ENCODE measurements at places on chromosomes 5 and 9.

GRCh38 chr5:885529-885928 is 7.1 kb downstream of the BRD9 start:
- DNase-seq: no peak

GRCh38 chr5:170057311-170057710 is 48.4 kb upstream of the FOXI1 start:
- no peak for DNase-seq

GRCh38 chr5:84450617-84451414 is 66.1 kb upstream of the EDIL3 start:
- peak; percentile 22 for DNase-seq

GRCh38 chr5:9558319-9558965 is 12.6 kb upstream of the SEMA5A start:
- no peak for DNase-seq

- peak; percentile 15 for DNase-seq
Measured at GRCh38 chr9:108468364-108468763, 387.4 kb downstream of the ACTL7B start.

- DNase-seq: no peak
Measured at GRCh38 chr5:34611464-34612415, 44.4 kb upstream of the RAI14 start.

- DNase-seq: no peak
Measured at GRCh38 chr9:126238415-126238814, 88.2 kb upstream of the MVB12B start.

GRCh38 chr9:6931913-6932312 is 174.1 kb downstream of the KDM4C start:
- DNase-seq: peak; percentile 65

DNA sequence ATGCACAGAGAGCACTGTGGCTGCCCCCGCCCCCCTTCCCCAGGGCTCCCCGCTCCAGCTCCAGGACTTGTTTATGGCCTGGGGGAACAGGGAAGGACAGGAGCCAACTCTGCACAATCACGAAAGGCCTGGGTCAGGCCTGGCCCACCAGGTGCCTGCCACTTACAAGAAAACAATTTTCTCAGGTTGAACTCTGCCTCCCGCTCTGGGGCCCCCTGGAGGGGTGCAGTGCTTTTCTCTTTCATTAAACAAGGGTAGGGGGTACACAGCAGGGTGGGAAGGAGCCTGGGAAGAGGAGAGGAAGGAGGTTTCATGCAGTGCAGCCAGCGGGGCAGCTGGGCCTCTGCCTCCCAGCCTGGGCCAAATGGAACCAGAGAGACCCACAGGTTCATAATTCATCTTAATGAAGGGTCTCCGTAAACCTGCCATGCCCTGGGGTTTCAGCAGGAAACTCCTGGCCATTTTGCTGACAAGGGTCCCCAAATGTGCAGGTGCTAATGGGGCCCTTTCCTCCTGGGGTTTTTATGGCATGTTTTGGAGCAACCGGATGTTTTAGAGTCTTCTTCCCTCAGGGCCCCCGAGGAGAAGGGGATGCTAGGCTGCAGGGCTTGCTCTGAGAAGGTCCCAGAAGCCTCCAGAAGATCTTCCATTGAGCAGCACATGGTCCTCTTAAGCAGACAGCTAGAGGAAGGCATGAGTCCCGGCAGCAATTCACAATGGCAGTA is 219.8 kb downstream of the SLIT3 start:
- DNase-seq: no peak

DNA sequence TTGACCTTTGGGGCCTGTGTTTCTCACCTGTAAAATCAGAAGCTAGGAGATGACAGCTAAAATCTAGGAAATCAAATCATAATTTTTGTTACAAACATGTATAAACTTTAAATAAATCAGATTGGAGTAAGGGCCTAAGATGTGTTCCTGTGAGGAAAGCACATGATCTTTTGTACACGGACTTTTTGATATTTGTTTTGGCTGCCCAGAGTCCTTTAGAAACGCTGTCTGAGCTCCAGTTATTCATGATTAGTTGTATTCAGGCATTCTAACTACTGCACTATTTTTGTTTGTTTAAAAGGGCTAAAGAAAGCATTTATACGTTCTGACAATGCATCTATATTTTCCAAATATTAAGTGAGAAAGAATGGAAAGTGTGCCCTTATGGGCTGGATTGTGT is 94.8 kb downstream of the HCN1 start:
- no peak for DNase-seq

GRCh38 chr5:151351671-151352070 is 4.3 kb upstream of the SLC36A2 start:
- no peak for DNase-seq

- DNase-seq: peak; percentile 22
Measured at GRCh38 chr9:14313378-14313940, 482 bp downstream of the NFIB start.

DNA sequence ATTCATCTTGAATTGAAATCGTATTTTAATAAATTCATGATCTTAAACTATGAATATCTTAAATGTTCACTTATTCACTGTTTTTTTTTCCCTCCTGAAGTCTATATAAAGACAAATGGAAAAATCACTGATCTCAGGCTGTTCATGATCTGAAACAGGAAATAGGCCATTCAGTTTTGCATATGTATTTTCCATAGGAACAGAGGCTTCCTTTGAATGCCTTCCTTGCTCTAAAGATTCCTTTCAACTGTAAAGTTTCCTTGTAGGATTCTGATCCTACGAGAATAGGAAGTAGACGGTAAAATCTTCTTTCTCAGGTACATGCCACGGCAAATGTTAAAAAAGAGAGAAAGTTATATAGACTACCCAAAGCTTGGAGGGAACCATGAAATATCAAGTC is 194.4 kb upstream of the PPP1R2B start:
- no peak for DNase-seq

All from fibroblast of skin of scalp (primary cell).